GM12891 (cell line): ENCODE measurements at places on chromosomes 11 and 22.

- DNase-seq, result no peak
Measured at GRCh38 chr11:6298605-6299004, 21.7 kb downstream of the CAVIN3 start.

DNA sequence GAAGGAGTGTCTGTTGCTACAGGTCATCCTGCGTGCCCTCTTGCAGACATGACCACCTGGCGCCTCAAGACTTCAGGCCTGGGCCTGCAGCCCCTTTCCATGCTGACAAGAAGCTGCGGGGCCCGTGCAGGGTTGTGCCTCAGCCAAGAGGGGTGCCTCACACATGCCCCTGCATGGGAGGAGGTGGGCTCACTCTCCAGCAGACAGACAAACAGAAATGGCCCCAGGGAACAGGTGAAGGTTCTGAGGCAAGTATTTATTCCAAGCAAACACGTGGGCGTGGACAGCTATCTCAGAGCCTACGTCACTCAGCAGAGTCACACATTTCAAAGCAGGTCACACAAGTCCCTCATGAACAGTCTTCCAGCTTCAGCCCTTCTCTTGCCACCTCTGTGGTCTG lies 5.9 kb upstream of the SYCE3 start:
- DNase-seq, result no peak

GRCh38 chr11:36065436-36065835 lies 121.6 kb downstream of the LDLRAD3 start:
- DNase-seq, result no peak

DNA sequence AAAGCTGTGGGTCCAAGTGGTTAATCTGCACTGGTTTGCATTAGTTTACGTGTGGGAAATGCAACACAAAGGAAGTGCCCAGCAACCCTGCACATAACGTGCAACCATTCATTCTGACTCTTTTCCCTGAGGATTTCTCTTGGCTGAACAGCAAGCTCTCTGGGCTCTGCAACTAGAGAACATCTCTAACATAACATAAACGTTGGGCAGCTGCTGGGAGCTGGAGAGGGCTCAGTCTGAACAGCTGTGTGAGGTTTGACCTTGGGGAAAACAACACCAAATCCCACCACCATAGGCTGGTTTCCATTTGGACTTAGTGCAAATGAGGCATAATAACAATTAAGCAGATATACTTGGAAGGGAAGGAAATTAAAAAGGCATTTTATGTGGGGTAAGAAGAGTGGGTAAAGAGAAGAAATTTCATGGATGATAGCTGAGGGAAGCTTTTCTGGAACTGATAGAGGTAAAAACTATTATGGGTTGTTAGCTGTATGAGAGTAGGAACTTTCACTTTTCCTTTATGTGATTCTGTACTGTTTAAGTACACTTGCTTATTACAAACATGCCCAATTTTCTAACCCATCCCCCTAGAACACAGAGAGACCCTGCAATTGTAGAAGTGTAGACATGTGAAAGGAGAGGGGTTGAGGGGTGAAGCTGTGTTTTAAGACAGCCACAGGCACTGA lies 76.2 kb downstream of the SNX19 start:
- no peak for DNase-seq

DNA sequence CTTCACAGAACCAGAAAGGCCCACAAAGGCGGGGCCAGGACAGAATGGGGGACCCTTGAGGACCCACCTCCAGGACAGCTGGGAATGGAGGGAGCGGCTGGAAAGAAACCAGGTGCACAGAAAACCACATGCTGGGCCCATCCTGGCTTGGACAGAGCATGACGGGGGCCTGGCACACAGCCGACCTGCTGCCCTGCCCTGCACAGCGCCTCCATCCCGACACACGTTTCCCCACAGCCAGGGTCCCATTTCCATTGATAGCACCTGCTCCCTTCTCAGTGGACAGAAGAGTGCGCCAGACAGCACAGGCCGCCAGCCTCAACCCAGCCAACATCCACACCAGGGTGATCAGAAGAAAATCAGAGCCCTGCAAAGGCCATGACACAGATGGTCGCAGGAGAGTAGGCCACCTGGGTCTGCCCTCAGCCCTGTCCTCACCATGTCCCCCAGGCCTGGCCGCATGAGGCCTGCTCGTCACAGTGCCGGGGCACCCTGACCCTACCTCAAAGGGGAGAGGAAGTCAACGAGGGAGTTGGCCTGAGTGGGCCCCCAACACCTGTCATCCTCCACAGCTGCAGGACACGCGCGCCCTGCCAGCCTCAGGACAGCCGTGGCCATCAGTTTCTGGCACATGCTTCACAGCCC lies 28.1 kb downstream of the BRD1 start:
- no peak for DNase-seq

DNA sequence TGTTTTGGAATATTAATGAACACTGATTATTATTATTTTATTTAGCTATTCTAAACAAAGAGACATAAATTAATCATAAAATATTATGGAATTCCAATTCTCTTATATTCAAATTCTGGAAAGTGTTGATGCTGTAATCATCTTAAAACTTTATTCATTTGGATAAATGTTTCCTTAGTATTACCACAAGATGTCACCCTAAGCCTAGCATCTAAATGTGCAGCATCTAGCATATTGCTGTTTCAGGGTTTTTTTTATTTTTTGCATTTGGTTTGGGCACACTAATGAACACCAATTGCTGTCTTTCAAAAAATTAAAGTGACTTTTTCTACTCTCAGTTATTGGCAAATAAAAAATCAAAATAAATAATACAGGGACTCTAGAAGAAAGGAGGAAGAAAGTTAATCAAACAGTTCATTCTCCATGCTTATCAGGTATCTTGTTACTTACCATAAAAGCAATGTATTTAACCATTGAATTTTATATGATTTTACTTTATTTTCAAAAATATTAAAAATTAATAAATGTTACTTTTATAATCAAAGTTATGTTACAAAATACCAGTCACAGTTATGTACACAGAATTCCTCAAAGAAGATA lies 31.8 kb downstream of the DLG2 start:
- DNase-seq, result no peak

DNA sequence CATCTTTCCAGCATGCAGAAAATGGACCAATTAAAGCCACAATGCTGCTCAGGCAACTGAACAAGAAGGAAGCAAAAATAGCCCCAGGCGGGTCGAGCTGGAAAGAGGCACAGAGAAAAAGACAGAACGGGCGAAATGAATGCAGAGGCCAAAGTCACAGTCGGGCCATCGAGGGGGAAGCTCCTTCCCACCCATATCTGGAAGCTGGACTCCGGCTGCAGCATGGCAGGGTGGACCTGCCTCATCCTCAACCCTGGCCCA lies 58.6 kb upstream of the PRDM11 start:
- DNase-seq, result no peak

DNA sequence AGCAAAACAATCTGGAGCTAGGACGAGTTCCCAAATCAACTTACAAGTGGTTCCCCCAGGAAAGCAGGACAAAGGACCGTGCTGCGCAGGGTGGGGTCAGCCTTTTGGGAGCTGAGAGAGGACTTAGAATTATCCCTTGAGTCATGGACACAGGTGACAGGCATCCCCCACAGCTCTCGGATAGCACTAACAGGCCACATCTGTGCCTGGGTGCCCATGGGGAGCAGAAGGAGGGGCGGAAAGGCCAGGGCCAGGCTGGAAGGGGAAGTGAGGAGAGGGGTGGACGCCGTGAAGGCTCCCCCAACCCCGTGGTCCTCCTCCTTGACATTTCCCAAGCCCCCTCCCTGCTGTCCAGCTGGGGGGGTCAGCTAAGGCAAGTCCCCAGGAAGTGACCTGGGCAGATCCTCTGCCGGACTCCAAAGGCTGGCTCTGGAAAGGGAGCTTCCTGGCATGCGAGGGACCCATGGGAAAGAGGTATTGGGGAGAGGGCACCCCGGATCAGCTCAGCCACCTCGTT lies 31.6 kb upstream of the A4GALT start:
- no peak for DNase-seq

- no peak for DNase-seq
Measured at GRCh38 chr11:86069408-86070101, 671 bp upstream of the PICALM start.

- peak; percentile 82 for DNase-seq
Measured at GRCh38 chr11:123429913-123430720, at the start of gene GRAMD1B. Gene GRAMD1B, plus strand, starts transcription at chr11:123430269. Its CDS starts 524 bp downstream, at chr11:123430793.

DNA sequence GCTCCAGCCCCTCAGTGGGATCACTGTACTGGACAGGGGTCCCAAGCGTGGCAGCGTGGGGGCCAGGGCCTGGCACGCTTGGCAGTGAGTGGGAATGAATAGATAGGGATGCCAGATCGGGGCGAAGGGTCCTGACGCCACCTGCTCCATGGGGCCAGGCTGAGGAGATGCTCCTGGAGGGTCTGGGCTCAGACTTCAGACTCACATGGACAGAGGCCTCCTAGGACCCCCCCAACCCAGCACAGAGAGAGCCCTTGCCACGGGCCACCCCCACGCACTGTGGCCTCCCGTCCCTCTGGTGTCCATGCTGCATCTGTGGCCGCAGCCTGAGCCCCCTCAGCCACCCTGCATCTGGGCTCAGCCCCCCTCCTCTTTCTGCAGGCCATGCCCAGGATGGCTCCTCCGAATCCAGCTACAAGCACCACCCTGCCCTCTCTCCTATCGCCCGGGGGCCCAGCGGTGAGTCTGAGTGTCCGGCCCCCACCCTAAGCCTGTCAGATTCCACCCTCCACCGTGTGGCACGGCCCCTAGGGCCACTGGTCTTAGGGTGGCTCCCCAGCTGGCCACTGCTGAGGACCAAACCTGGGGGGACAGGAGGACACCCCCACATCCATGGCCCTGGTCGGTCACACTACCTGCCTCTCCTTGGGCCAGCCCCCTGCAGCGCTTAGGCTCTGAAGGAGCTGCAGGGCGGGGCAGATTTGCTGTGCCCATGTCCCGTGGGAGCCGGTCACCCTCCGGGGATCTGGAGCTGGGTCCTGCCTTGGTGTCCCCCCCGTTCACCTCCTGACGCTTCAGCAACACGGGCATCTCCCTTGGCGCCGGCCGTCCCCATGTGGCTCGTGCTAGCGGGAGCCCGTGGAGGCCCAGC lies 2.7 kb downstream of the MUC5AC start:
- peak; percentile 20 for DNase-seq

DNA sequence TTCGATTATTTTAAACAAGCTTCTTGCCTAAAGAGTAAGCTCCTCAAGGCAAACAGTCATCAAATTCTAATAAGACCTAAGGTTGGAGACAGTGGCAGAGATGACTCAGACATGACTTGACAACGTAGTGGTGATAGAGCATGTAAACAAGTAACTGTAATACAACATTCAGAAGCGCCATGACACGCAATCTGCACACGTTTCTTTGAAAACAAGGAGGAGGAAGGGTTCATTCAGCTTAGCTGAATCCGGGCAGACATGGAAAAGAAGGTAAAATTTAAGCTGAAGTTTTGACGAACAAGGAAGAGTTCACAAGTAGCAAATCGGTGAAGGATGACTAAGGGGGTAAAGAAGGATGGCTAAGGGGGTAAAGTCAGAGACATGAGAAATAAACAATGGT lies 152.4 kb upstream of the ZC3H12C start:
- DNase-seq, result no peak

DNA sequence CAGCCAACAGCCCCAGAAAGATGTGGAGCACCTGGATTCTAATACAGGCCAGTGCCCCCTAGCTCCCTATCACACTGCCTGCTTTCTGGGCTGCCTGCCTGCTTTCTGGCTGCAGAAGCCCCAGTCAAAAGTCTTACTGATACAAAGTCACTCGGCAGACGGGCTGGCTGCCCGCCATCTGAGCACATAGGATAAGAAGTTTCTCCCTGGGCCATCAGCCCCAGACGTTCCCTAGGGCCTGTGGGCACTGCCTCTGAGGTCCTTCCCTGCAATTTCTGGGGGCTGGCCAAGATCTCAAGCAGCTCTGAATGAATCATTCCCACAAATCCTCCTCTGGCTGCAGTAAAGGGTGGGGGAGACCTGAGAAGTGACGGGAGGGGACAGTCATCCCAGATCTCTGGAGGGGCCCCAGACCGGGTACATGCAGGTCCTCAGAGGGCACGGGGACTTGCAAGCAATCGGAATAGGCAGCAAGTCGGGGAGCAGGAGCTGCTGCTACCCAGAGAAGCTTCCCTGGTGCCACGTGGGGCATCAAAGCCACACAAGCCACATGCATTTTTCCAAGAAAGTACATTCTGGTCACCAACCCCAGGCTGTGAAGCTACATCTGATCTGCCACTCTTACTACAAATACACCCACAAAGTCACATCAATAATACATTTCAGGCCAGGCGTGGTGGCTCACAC lies 4.7 kb downstream of the TPST2 start:
- DNase-seq, result no peak

- DNase-seq, result no peak
Measured at GRCh38 chr11:75420224-75421034, 12.6 kb downstream of the KLHL35 start.

DNA sequence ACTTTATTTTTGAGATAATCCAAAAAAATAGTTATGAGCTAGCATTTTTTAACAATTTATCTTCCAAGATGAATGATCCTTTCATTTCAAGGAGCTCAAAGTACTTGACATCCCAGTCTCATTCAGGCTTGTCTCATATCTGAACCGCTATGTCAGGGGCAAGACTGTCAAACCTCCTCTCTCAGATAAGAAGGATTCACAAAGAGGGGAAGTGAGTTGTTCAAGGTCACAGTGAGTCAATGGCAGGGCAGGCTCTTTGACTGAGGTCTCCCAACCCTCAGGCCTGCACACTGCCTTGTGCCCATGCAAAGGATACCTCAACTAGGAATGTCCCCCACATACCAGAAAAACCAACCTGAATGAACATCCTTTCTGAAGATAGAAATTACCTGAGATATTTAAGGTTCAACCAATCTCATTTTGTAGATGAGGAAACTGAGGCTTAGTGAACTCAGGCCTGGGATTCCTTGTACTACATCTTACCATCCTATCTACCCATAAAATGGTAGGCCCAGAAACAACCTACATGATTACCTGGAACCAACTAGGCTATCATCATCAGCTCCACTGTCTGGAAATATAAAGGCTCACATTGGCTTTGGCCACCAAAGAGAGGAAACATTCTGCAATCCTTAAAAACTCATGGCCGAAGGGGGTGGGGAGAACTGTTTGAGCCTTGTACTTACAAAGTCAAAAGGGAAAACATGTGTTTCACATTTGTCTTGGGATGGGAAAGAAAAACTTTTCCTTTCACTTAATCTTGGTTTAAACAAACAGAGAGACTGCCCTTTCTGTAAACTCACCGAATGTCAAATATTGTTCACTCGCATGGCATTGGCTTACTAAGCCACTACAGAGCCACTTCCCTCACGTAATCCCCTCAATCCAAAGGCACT lies 51.1 kb downstream of the LIF start:
- DNase-seq, result no peak

DNA sequence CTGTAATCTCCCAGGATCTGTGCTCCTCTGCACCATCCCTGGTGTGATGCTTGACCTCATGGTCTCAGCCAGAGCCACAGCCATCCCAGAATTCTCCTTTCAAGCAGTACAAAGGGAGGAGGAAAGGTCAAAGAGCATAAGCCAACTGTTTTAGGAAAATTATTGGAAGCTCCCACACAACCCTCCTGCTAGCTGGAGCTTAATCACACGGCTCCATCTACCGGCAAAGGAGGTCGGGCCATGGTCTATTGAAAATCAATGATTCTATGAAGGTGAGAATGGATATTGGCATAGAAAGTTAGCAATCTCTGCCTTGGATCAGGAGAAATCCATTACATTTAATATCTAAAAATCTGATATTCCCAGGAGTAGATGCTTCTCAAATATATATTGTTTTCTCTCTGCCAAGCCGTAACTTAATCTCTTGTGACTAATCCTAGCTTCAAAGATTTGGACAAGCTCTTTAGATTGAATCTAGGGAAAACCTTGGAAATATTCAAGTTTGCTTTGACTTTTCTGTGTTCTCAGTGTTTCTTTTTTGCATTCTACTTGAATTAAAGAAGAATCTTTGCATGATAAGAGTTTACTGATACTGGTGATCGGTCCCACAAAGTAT lies 259.6 kb downstream of the NTM start:
- no peak for DNase-seq
